ENCODE measurements at places on chromosomes 2 and 18.

DNA sequence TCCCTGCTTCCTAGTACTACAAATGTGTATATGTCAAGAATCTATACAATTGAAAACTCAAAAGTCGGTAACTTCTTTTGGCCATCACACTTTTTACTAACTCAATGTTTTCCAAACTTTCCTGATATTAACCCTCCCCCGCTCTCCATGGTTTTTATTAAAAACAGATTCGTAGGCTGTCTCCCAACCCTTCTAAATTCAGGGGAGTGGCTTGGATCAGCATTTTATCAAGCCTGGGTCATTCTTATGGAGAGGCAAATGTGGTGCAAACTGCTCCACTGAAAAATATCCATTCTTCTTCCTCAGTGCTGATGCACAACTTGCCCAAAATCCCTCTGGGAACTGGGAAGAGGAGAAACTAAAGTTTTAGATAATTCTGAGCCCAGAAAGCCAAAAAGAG, 134.2 kb downstream of the RIF1 start:
- DNase-seq: no peak

- DNase-seq: peak; percentile 6
These were observed 77.6 kb downstream of the AP1S3 start for GRCh38 chr2:223759569-223760430.

GRCh38 chr2:196131949-196132925, 39.1 kb downstream of the STK17B start:
- no peak for DNase-seq

GRCh38 chr2:26347286-26347865, 787 bp upstream of the ADGRF3 start:
- no peak for DNase-seq

- DNase-seq: no peak
These were observed 88.6 kb downstream of the AAK1 start for GRCh38 chr2:69554981-69555380.

- no peak for DNase-seq
These were observed 40.3 kb downstream of the PRKD3 start for GRCh38 chr2:37284381-37284780.

DNA sequence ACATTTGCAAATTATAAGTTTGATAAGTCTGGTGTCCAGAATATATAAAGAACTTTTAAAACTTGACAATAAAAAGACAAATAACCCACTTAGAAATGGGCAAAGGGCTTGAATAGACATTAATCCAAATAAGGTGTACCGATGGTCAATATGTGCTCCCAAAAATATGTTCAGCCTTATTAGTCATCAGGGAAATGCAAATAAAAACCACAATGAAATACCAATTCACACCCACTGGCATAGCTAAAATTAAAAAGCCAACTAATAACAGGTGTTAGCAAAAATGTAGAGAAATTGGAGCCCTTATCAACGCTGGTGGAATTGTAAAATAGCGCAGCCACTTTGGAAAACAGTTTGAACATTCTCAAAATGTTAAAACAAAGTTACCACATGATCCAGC, 79.0 kb upstream of the SCG2 start:
- DNase-seq: no peak

DNA sequence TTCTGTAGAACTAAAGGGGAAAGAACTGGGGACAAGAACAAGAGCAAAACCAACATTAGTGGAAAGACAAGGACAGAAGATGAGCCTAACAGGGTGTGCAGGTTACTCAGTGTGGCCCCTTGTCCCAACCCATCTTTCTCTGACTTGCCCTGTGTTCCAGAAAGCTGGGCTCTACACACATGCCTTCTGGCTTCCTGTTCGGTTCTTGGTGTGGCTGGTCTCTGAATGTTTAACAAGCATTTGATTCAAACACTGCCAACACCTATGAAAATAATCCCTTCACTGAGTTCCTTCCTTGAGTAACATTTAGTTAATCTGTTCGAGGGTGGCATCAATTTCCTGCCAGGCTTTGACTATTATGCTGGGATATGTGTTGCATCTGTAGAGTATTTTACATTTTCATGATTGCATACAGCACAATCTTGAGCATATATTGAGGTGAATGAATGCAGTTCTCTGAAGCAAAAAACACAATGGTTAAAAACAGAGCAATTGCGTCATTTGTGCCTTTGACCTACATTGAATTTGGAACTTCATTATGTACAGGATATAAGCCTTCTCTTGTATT, 83.3 kb downstream of the MBD2 start:
- no peak for DNase-seq

GRCh38 chr2:9970200-9971044, 18.9 kb downstream of the GRHL1 start:
- DNase-seq: no peak

DNA sequence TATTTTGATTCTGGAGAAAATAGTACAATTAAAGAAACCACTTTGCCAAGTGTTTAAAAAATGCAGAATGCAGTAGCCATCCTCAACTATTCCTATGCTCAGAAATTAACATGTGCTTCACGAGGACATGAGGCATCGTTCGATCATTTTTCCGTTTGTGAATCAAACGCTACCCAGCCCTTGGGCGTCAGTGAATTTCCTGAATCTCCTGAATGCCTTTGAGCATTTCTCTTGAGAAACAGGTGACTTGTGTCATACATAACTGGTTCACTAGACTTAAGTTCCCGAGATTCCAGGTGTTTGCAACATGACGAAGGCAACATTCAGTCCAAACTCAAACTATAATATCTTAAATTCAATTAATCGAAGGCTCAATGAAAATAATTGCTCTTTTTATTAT, 110.0 kb upstream of the ALKAL2 start:
- no peak for DNase-seq

- DNase-seq: no peak
These were observed 15.8 kb upstream of the AAK1 start for GRCh38 chr2:69659349-69659748.

- DNase-seq: no peak
These were observed 140.8 kb downstream of the MEIS1 start for GRCh38 chr2:66575625-66576310.

GRCh38 chr2:120936476-120937334, 201.0 kb downstream of the GLI2 start:
- DNase-seq: no peak

GRCh38 chr2:9630117-9630735, 571 bp downstream of the YWHAQ start:
- DNase-seq: peak; percentile 64

- no peak for DNase-seq
These were observed 3.3 kb upstream of the SRBD1 start for GRCh38 chr2:45614330-45614729.

DNA sequence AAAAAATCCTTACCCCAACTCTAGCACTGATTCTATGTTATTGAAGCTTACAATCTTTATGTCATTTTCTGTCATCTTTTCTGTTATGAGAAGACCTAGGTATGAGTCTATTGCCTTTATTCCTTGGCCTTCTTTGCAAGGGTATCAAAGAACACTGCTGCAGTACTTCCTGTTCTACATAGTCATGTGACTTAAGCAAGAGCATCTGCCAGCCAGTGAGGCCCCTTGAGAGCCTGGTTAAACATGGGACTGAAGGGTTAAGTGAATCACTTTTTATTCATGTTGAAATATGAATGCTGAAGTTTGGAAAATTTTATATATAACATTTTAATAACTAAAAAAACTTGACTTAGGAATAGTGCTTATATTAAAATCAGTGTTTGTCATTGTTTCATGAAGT, 844 bp upstream of the CPS1 start:
- no peak for DNase-seq

All from NCI-H460 (cell line).